ENCODE measurements at places on chromosomes 12 and 14.
A peak's percentile ranks its signal among the peaks of the same experiment; 100 is the strongest.

DNA sequence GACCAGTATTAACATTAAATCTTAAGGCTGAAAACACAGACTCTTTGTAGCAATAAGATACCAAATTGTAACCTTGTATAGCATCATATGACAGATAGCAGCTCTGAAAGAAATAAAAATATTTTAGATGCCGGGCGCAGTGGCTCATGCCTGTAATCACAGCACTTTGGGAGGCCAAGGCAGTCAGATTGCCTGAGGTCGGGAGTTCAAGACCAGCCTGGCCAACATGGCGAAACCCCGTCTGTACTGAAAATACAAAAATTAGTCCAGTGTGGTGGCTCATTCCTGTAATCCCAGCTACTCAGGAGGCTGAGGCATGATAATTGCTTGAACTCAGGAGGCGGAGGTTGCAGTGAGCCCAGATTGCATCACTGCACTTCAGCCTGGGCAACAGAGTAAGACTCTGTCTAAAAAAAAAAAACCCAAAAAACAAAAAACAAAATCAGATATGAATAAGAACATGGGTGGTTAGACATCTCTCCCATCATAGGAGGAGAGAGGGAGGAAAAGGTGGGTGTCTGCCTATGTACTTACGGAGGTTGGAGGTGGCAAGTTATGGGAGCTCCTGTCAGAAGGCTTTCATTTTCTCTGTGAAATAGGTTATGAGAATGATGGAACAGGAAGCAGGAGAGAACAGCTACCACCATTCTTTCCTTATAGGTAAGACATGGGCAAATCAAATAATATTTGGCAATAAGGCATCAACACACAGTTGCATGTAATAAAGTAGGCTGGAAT is 7.6 kb upstream of the HEBP1 start:
- no peak for DNase-seq

- DNase-seq = no peak
These were observed 42.0 kb upstream of the KRR1 start for GRCh38 chr12:75553398-75553797.

- DNase-seq = no peak
These were observed 50.3 kb downstream of the ADAMTS20 start for GRCh38 chr12:43501703-43502102.

DNA sequence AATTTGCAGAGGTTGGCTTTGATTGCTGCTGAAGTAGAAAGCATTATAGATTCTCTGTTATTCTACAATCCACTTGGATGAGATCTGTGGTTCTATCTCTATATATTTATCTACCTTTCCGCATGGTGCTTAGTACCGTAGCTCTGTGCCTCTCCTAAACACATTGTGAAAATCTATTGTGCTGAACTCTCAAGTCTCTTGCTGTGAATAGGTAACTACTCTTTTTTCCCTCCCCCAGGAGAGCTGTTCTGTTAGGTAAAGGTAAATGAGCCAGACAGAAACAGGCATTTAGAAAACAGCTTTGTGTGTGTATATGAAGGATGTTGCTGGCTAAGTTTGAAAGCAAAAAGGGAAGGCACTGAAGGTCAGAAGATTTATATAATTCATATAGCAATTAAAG is 112.6 kb downstream of the BRMS1L start:
- no peak for DNase-seq

DNA sequence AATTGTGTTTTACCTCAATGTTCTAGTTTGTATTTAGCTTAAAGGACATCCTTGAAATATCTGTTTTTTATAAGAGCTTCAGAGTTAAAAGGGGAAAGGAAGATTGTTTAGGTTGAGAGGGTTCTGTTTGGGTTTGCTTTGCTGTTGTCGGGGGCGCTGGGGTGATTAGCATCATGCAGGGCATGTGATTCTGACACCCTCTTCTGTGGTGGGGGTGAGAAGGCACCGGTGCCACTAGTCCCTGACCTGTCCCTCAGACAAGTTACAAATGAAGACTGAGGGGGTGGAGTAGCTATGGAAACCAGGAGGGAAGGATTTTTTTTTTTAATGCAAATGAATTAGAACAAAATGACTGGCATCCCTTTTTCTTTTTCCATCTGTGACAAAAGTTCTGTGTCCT is 291.3 kb downstream of the RPAP3 start:
- no peak for DNase-seq

GRCh38 chr14:67533754-67534085 is 630 bp downstream of the PLEKHH1 start:
- no peak for DNase-seq

DNA sequence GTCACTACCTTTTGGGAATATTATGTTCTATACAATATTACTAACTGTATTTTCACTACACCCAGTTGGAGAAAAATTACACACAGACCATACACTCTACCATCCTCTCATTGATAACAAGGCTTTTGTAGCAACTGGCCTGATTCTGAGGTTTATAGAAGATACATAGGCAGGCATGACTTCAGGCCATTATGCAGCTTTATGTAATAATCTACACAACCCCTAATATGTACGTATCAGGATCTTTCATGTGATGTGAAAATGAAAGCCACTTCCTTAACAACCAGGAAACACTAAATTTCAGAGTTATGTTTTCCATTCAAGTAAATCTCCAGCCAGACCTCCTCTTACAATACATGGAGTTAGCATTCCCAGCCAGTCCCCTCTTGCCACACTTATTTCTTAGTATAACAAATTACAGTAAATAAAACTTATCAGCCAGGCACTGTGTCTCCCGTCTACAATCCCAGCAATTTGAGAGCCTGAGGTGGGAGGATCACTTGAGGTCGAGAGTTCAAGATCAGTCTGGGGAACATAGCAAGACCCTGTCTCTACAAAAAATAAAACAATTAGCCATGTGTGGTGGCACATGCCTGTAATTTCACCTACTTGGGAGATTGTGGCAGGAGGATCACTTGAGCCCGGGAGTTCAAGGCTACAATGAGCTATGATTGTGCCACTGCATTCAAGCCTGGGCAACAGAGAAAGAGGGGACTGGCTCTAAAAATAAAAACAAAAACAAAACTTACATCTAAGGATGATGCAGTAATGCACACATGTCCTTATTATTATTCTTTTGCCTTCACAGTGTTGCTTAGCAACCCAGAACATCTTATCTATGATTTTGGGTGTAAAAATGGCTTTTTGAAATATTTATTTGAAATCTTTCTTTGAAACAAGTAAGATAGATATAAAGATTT is 10.4 kb upstream of the OSBPL8 start:
- no peak for DNase-seq

- no peak for DNase-seq
These were observed 8.3 kb upstream of the ZNF641 start for GRCh38 chr12:48358937-48359513.

- DNase-seq = no peak
These were observed 382.4 kb downstream of the APAF1 start for GRCh38 chr12:99027461-99027860.

DNA sequence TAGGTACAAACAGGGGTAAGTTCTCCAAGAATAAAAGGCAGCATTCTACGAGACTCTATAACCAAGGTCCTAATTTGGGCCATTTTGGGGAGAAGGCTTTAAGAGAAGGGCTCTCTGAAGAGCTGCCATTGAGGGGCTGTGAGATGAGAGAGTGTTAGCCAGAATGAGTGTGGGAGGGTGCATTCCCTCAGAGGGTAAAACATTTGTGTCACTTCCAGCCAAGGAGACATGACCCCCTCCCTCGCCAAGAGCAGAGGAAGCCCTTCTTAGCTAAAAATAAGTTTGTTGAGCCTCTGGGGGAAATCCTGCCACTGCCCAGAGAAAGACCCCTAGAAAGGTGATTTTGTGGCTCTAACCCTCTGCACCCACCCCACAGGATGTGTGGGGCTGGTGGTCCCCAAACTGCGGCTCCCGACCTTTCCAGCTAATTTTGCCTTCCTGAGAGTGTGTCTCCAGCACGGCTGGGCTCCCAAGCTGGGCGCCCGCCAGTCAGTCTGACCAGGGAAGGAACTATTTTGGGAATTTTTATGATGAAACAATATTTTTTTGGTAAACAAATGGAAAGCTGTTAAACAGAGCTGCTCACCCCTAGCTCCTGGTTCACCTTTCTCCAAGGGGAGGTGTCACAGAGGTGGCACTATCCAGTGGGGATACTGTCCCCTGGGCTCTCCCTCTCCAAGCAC is 65.9 kb upstream of the JDP2 start:
- DNase-seq = no peak

DNA sequence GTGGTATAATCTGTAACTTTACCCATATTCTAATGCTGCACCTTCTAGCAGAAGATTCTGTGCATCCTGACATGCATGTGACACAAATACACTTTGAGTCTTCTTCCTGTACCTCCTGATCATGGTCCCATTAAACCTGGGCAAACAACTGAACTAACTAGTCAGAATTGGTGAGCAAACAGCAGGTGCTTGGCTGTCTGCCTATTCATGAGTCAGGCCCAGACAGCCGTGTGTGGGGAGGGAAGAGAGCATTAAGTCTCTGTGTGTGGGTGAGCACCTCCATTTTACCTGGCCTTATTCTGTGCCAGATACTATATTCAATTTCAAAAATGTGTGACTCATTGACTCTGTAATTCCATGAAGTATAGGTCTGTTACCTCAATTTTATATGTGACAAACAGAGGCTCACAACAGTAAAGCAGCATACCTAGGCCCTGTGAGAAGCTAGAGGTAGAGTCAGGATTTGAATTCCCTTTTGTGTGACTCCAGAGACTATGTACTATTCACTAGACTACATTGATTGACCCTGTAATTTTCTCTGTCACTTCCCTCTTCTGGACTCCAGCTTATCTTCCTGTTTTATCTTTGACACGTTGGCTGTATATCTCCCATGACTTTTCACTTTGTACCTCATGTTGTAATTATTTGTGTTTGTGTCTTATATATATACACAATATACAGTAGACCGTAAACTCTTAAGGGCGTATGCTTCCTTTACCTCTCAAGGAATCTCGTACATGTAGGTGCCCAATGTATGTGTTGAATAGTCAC is 32.2 kb downstream of the SUSD6 start:
- DNase-seq = no peak

DNA sequence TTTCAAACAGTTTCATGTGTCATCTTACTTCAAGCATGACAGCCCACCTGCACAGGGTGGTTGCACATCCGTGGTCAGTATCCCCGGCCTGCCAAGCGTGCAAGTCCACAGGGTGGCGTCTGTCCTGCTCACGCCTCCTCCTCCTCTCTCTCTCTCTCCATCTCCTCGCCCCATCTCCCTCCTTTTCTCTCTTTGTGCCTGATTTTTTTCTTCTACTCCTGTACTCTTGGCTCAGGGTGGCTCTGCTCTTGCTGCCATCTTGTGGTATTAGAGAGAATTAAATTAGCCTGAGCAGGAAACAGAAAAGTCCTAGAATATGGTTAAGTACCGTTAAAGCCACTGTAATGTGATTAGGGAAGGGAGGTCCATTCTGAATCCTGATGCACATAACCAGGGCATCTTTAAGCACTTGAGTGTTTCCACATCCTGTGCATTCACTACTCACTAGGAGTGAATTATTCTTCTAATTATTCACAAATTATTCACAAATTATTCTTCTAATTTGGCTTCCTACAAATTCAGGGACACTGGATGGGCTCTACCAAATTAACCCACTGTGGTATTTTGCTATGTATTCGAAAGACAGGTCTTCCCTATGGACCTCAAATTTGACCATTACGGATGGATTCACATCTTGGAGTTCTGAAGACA is 25.5 kb upstream of the DTX1 start:
- no peak for DNase-seq

- no peak for DNase-seq
These were observed 26.9 kb downstream of the JAG2 start for GRCh38 chr14:105141486-105142281.

GRCh38 chr14:37147310-37147880 is 25.0 kb downstream of the SLC25A21 start:
- peak; percentile 29 for DNase-seq

DNA sequence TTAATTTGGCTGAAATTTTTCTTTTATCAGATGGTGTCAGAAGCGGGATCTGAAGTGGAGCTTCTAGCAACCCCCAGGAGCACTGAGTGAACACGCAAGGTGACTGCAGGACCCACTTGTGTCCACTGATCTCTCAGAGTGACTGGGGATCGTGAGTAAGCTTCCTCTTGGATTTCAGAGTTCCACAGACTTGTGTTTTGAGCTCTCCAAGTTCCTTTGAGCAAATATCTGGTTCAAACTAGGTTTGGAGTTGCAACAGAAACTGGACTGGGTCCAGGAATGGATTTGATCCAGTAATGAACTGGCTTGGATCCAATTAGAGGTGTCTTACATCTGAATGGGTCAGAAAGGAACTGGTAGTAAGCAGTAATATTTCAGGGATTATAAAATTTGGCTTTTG is 24.7 kb upstream of the B4GALNT1 start:
- DNase-seq = no peak

GRCh38 chr12:21539797-21540196 is 13.7 kb downstream of the SPX start:
- DNase-seq = no peak

- no peak for DNase-seq
These were observed 97.4 kb downstream of the RFLNA start for GRCh38 chr12:124392271-124392666.

DNA sequence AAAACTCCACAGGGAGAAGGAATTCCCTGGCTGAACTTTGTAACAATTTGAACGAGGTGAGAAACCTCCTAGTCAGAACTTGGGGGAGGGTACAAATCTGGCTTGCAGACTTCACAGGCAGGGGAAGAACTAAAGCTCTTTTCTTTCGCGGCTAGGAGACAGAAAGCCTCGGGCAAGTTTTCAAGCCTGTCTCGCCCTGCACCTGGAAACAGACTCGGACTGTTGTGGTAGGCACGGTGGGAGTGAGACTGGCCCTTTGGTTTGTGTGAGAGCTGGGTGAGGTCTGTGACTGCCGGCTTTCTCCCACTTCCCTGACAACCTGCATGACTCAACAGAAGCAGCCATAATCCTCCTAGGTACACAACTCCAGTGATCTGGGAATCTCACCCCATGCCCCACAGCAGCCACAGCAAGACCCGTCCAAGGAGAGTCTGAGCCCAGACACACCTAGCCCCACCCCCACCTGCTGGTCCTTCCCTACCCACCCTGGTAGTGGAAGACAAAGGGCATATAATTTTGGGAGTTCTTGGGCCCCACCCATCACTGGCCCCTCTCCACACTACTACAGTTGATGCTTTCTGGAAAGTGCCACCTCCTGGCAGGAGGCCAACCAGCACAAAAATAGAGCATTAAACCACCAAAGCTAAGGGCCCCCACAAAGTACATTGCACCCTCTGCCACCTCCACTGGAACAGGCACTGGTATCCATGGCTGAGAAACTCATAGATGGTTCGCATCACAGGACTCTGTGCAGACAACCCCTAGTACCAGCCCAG is 102.7 kb upstream of the ST8SIA1 start:
- DNase-seq = no peak

Measured in HS-27A (cell line).